ENCODE measurements at places on chromosomes 5 and 9.
A peak's percentile ranks its signal among the peaks of the same experiment; 100 is the strongest.

GRCh38 chr5:172188893-172189692 is 1.1 kb upstream of the STK10 start:
- peaks cover 14% of the 10 kb centered on the region for H3K4me1 ChIP-seq
- no peak overlapping the region for H3K27ac ChIP-seq
- H3K36me3 ChIP-seq, result peaks cover 35% of the 10 kb centered on the region
- peak overlapping the region; percentile 97 for H3K4me3 ChIP-seq

- peaks cover 12% of the 10 kb centered on the region for H3K4me1 ChIP-seq
- H3K36me3 ChIP-seq, result no peaks in the 10 kb centered on the region
- H3K27me3 ChIP-seq, result peaks cover 4% of the 10 kb centered on the region
- ATAC-seq, result peak; percentile 73
Observed at GRCh38 chr9:21711504-21711903, 90.9 kb upstream of the MTAP start.

GRCh38 chr5:177502886-177503285 is 5.5 kb upstream of the PDLIM7 start:
- no peak overlapping the region for H3K4me3 ChIP-seq
- no peak overlapping the region for H3K27ac ChIP-seq
- ATAC-seq, result no peak
- H3K27me3 ChIP-seq, result no peaks in the 10 kb centered on the region

- H3K27me3 ChIP-seq, result peaks cover 27% of the 10 kb centered on the region
- H3K4me1 ChIP-seq, result no peaks in the 10 kb centered on the region
- peak overlapping the region; percentile 63 for H3K4me3 ChIP-seq
- H3K27ac ChIP-seq, result no peak overlapping the region
Observed at GRCh38 chr5:14264605-14265316, 121.6 kb downstream of the TRIO start.

DNA sequence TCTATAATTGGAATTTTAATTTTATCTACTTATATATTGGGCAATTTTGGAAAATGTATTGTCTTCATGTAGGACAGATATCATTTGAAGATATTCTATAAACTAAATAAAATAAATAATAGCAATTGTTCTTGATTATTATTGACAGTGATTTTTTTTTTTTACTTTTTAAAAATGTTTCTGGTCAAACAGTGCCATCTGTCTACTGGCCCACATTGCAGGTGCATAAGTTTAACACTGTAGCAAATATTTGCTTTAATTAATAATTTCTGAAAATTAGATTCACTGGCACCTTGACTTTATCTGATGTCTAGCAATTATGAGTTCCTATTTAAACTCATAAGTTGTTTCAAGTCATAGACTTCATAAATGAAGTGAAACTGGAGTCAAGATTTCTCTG is 41.1 kb upstream of the ISOC1 start:
- H3K4me1 ChIP-seq, result no peaks in the 10 kb centered on the region
- no peak overlapping the region for H3K4me3 ChIP-seq
- no peak overlapping the region for H3K27ac ChIP-seq
- no peaks in the 10 kb centered on the region for H3K36me3 ChIP-seq

DNA sequence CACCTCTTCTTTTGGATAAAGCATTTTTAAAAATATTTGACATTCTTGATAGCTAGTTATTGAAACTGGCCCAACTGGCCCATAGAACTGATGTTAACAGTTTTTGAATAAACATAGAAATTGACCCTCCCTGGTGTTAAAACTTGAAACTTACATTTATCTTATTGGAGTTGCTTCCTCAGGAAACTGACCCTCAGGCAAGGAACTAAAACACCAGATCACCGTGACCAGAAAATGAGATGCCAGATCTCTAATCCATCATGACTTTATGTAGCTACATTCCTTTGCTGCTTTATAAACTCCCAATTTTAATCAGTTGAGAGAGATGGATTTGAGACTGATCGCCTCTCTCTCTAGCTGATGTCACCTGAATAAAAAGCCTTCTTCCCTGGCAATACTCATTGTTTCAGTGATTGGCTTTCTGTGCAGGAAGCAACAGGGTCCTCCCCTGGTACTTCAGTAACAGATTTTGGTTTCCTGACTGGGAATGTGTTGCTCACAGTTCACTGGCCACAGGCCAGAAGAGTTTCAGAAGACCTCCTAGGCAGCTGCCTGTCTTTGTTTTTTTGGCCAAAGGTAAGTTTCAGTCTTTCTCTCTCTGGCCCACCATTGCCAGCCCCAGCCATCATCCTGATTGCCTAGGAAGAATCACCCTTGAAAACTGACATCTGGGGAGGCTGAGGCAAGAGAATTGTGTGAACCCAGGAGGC is 212.4 kb downstream of the DTWD2 start:
- H3K4me3 ChIP-seq, result no peak overlapping the region
- no peaks in the 10 kb centered on the region for H3K36me3 ChIP-seq
- ATAC-seq, result no peak
- H3K4me1 ChIP-seq, result no peaks in the 10 kb centered on the region
- H3K27ac ChIP-seq, result no peak overlapping the region

GRCh38 chr9:70229026-70229425 is 29.8 kb upstream of the SMC5 start:
- no peaks in the 10 kb centered on the region for H3K4me1 ChIP-seq
- ATAC-seq, result no peak
- H3K36me3 ChIP-seq, result no peaks in the 10 kb centered on the region
- no peak overlapping the region for H3K4me3 ChIP-seq
- no peak overlapping the region for H3K27ac ChIP-seq
- peaks cover 4% of the 10 kb centered on the region for H3K27me3 ChIP-seq

GRCh38 chr5:168851902-168852321 is 272.7 kb upstream of the PANK3 start:
- no peak for ATAC-seq
- no peaks in the 10 kb centered on the region for H3K4me1 ChIP-seq
- H3K4me3 ChIP-seq, result no peak overlapping the region
- H3K27me3 ChIP-seq, result peaks cover 23% of the 10 kb centered on the region
- no peak overlapping the region for H3K27ac ChIP-seq
- no peaks in the 10 kb centered on the region for H3K36me3 ChIP-seq

- H3K4me3 ChIP-seq, result no peak overlapping the region
- ATAC-seq, result no peak
- H3K4me1 ChIP-seq, result peaks cover 12% of the 10 kb centered on the region
Observed at GRCh38 chr5:43161244-43161643, 30.8 kb upstream of the NIM1K start.

DNA sequence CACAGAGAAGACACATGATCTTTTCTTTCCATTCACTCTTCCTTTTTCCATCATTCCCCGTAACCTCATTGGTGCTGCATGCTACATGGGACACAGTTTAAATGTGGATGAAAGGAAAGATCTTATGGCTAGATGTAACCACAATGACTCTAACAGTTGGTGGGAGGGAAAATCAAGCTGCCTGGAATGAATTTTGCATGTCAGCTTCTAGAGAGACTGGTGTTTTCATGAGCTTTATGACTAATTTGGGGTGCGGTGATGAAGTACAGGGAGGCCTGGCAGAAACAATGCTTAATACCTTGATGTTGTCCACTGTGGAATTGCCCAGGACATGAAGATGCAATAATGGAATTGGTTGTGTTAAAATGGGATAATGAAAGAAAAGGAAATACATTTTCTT is 55.9 kb upstream of the MYO10 start:
- H3K27me3 ChIP-seq, result peaks cover 6% of the 10 kb centered on the region
- H3K27ac ChIP-seq, result no peak overlapping the region
- no peaks in the 10 kb centered on the region for H3K36me3 ChIP-seq

- H3K36me3 ChIP-seq, result no peaks in the 10 kb centered on the region
- H3K4me1 ChIP-seq, result no peaks in the 10 kb centered on the region
- no peak overlapping the region for H3K4me3 ChIP-seq
- peaks cover 3% of the 10 kb centered on the region for H3K27me3 ChIP-seq
- ATAC-seq, result no peak
Observed at GRCh38 chr5:39652036-39652435, 227.3 kb upstream of the DAB2 start.

GRCh38 chr5:80060966-80061365 is 25.8 kb downstream of the THBS4 start:
- H3K4me1 ChIP-seq, result no peaks in the 10 kb centered on the region
- no peak overlapping the region for H3K27ac ChIP-seq
- H3K4me3 ChIP-seq, result no peak overlapping the region
- H3K36me3 ChIP-seq, result no peaks in the 10 kb centered on the region

- H3K27ac ChIP-seq, result no peak overlapping the region
- no peaks in the 10 kb centered on the region for H3K27me3 ChIP-seq
- H3K36me3 ChIP-seq, result no peaks in the 10 kb centered on the region
- no peak overlapping the region for H3K4me3 ChIP-seq
- ATAC-seq, result no peak
Observed at GRCh38 chr5:138960145-138960692, 85.1 kb upstream of the LRRTM2 start.

DNA sequence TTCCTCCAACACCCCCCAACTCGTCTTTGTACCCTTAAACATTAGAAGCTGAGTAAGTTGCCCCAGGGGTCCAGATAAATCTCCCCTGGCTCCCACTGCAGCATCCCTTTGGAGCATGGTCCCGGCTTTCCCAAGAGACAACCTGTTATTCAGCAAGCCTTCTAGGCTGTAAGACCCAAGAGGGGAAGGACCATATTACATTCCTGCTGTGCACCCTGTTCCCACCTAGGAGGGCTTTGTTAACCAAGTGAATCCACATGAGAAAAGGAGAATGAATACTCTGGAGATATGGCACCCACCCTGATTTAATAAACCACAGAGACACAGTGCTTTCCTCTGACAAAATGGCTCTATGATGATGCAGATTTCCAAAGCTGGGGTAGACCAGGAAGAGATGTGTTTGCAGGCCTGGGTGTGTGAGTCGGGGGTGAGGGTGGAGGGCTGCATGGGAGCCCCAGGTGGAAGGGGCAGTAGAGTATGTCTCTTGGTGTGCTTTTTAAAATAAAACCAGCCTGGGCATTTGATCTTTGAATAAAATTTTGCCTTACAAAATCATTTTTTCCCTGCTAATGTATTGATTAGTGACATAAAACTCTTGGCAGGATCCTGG is 325.2 kb downstream of the DRD1 start:
- H3K4me3 ChIP-seq, result no peak overlapping the region
- peaks cover 32% of the 10 kb centered on the region for H3K27me3 ChIP-seq
- no peak for ATAC-seq
- H3K27ac ChIP-seq, result no peak overlapping the region
- no peaks in the 10 kb centered on the region for H3K36me3 ChIP-seq

- H3K4me3 ChIP-seq, result no peak overlapping the region
- no peak overlapping the region for H3K27ac ChIP-seq
- H3K36me3 ChIP-seq, result peaks cover 28% of the 10 kb centered on the region
- H3K4me1 ChIP-seq, result no peaks in the 10 kb centered on the region
- ATAC-seq, result no peak
Observed at GRCh38 chr9:123058834-123059233, 25.4 kb downstream of the GPR21 start.

- no peak overlapping the region for H3K4me3 ChIP-seq
- no peak for ATAC-seq
- H3K27me3 ChIP-seq, result no peaks in the 10 kb centered on the region
- H3K27ac ChIP-seq, result no peak overlapping the region
Observed at GRCh38 chr5:150408231-150408943, 4.3 kb downstream of the CD74 start.

GRCh38 chr5:136622747-136623146 is 257.4 kb upstream of the TRPC7 start:
- no peaks in the 10 kb centered on the region for H3K36me3 ChIP-seq
- H3K27me3 ChIP-seq, result no peaks in the 10 kb centered on the region
- no peaks in the 10 kb centered on the region for H3K4me1 ChIP-seq
- no peak overlapping the region for H3K4me3 ChIP-seq

DNA sequence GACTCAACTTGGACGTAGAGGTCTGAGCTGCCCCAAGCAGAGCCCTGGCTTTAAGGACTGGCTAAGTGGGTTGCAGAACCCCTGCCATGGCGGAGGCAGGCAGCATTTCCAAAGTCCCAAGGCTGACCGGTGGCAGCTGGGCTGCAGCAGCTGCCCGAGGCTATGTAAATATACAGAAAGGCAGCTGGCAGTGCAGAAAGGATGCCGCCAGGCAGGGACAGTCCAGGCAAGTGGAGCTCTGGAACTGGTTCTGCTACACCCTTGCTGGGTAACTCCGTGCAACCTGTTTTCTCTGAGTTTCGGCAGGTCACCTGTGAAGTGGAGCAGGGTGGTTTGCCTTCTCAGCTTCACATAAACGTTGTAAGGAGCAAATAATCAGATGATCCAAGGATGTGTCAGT is 46.0 kb downstream of the SHB start:
- H3K4me1 ChIP-seq, result no peaks in the 10 kb centered on the region
- H3K27me3 ChIP-seq, result no peaks in the 10 kb centered on the region
- no peak overlapping the region for H3K4me3 ChIP-seq
- H3K27ac ChIP-seq, result no peak overlapping the region
- no peaks in the 10 kb centered on the region for H3K36me3 ChIP-seq
- ATAC-seq, result no peak

GRCh38 chr5:107952450-107952849 is 281.7 kb upstream of the EFNA5 start:
- H3K4me1 ChIP-seq, result no peaks in the 10 kb centered on the region
- H3K27me3 ChIP-seq, result no peaks in the 10 kb centered on the region
- no peak for ATAC-seq
- H3K4me3 ChIP-seq, result no peak overlapping the region
- H3K27ac ChIP-seq, result no peak overlapping the region
- no peaks in the 10 kb centered on the region for H3K36me3 ChIP-seq
